Bone marrow (tissue), 2 donors: ENCODE measurements at places on chromosomes 3 and 15.

DNA sequence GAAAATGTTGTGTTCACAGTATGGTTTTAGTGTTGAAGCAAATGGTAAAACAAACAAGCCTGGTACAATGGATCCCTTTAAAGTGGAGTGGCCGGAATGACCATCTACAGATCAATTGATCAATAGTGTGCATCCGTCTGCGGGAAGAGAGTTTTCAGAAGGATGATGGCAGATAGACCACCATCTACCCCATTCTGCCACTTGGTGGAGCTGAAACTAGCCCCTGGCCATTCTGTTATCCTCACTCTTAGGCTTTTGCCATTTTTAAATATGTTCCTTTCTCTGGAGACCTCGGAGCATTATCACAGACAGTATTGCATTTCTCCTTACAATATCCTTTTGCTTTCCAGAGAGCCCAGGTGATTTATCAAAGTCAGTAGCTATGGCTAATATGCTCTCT, 258.9 kb upstream of the CFAP20DC start:
- no peak for DNase-seq

GRCh38 chr3:13621381-13622221, 72.7 kb downstream of the FBLN2 start:
- no peak for DNase-seq

DNA sequence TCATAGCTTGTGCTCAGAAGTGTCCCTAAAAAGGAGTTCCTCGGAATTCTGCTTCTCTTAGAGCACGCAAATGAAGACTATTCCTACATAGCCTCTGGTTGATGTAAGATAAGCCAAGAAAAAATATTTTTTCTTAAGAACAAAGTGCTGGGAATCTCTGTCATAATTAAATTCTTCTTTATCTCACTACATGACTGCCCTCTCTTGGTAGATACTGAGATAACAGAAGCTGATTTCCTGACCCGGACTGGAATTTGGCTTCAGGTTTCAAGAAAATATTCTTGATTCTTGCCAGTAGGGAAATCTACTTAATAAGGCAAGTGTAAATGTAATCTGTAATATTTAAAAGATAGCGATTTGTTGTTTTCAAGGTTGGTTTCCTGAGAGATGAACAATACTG, 31.3 kb upstream of the SETMAR start:
- DNase-seq, result no peak

DNA sequence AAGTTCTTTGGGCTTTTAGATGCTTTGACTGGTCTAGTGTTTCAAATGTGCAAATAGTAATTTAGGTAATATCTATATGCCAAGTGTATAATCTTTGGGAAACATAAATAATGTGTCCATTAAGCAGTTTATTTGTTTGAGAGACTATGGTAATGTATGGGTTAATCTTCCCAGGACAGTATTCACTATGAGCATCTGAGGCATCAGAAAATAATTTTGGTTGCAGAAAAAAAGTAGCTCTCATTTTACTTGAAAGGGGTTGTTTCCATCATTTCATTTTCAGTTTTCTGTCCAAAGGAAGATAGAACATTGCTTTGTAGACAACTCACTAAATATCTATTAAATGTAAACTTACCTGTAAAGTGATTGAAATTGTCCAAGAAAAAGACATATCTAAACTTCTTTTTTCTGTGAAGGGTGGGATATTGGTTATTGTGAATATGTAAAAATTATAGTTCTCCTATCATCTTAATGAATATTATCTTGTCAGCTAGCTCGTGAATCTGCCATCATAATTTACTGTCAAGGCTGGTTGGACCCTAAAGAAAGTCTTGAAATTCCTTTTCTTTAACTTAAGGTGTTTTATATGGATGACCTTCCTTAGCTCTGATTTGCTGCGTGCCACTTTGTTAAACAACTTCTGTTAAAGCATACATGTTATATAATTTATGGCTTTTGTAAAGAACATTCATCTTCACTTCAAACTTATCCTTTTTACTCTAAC, 108.8 kb downstream of the EPHA3 start:
- DNase-seq, result no peak

DNA sequence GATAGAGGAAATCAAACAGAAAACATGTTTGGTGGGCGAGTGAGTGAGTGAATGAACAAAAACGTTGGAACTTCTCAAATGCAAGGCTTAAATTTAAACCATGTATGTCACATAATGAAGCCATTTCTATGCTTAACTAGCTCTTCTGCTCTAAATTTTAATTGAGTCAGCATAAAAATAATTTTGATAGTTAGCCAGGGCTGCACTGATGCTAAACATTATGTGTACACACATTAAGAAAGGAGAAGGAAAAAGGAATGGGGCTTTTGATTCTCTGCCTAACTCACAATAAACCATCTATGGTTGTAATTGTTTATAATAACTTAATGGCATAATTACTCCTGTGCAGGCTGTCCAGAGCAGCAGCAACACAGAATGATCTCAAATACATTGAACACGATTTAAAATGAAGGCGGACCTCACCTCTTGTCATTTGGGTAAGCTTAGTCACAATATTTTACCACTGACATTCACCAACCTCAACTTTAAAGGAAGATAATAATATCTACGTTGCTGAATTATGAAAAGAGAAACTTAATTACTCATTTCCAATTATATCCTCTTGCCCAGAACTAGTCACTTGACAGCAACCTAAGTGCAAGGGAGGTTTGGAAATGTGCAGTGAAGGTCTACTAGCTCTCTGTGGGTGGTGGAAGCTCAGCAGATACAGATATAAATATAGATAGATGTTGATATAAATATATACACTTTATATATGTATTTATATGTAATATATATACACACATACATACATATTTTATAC, 318.4 kb upstream of the TRIM42 start:
- no peak for DNase-seq

DNA sequence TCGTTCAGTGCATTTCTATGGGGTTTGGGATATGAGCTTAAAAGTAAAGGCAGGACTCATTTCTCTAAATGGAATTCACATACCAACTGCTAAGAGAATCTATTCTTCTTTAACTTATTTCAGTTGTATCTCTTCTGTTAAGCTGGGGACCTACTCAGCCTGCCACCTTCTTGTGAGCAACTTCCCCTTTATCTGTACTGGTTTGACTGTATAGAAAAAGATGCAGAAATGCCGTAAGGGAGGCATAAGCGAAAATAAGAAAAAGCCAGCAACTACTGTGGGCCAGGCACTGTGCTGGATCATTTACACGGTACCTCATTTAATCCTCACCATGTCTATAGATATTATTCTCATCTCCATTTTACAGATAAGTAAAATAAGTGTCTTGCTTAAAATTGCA, 38.4 kb downstream of the RBMS3 start:
- DNase-seq, result no peak

- DNase-seq, result no peak
Observed at GRCh38 chr15:51759557-51760070, 8.2 kb downstream of the TMOD2 start.
